ENCODE measurements at places on chromosomes 12 and 14.
A peak's percentile ranks its signal among the peaks of the same experiment; 100 is the strongest.

DNA sequence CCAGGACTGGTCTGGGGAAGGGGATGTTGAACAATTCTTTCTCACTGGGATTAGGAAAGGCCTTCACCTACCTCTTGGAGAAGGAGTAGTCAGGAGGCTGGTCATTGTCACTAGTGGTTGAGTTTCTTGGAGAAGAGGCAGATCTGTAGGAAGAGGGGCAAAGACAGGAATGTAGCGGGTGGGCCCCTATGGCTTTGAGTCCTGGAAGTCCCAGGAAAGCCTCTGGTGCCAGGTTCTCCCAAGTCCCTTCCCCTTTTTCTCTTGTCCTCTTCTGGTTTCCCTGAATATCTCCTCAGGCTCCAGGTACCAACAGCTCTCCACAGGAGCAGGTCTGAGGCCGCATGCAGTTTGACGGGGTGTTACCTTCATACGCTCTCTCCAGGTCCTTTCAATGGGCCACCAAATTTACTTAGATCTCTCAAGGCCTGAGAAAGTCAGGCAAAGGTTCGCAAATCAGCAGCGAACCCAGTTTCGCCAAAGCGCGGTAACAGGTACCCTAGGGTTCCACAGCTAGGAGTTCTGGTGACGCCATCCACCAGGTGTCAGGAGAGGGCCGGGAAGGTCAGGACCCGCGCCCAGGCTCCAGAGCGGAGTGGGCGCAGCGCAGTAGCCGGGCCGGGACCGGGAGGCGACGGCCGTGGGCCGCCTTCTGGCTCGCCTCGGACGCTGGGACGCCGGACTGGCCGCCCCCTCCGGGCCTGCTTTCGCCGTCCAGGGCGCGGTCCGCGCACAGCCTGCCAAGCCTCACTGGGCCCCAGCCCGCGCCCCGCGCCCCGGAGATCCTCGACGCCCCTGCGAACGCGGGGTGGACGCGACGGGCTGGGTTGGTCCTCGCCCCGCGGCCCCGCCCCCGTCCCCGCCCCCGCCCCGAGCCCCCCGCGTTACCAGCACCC is 795 bp downstream of the SMAGP start:
- DNase-seq = peak; percentile 55

GRCh38 chr14:71610149-71610548 is 322.1 kb upstream of the RGS6 start:
- DNase-seq = no peak

GRCh38 chr12:26188127-26188526 is 7.2 kb upstream of the SSPN start:
- no peak for DNase-seq

DNA sequence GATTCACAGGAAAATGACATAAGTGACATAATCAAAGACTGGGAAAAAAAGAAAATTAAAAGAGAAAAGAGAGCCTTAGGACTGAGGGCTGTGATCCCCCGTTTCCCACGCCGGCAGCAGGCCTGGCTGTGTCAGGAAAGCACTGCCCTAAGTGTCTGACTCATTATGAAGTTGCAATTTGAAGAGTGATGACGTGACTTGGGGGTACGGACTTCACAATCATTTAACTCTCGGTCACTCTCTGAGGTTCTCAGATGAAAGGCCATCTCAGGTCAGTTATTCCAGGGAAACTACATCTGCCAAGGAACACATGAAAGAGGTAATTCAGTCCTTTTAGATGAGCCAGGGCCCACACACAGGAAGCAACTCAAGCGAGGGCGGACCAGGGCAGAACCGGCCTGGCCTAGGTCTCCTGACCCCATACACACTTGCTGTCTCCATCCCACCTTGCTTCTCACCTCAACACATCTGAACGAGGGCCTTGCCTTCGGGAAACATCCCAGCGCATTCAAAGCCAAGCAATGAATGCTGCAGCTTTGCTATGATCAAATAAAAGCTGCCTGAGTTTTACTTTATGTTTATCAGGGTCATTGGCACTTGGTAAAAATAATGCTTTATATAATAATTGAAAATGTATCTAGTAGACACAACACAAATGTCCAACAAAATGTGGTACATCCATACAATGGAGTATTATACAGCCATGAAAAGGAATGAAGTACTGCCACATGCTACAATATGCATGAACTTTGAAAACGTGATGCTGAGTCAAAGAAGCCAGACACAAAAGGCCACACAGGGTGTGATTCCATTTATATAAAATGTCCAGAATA is 2.7 kb downstream of the SSH1 start:
- DNase-seq = no peak

DNA sequence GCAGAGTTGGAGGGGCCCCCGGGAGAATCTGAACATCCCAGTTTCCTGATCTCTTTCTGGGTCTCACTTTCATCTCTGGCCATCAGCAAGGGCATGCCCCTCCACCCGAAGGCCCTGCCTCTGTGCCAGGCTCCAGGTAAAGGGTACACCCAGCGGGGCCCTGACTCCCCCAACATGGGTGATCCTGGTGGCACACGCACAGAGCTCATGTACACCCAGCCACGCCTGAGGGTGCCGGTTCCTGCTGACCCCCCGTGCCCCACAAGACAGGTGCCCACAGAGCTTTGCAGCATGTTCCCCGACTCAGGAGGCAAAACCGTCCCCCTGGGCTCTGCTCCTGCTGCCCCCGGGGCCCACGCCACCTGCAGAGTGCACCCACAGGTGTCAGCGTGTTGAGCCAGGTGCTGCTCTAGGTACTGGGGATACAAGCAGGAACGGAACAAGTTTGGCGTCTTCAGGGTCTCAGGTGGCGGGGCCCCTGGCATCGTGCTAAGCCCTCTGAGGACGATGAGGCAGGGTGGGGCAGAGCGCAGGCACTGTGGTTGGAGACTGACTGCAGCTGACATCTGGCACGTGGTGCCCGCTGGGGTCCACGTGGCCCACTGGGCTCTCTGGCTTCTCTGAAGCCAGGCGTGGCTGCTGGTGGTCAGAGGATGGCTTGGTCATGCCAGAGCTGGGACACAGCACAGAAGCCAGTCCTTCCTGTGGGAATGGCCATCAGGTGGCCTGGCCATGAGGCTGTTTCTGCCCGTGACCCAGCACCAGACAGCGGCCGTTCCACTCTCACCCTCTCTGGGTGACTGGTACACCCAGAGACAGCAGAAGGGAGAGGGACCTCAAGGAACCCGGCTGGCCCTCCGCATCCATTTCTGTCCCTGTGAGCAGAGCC is 13.8 kb downstream of the BAG5 start:
- peak; percentile 35 for DNase-seq

GRCh38 chr12:105481392-105482300 is 151.2 kb downstream of the C12orf75 start:
- no peak for DNase-seq

DNA sequence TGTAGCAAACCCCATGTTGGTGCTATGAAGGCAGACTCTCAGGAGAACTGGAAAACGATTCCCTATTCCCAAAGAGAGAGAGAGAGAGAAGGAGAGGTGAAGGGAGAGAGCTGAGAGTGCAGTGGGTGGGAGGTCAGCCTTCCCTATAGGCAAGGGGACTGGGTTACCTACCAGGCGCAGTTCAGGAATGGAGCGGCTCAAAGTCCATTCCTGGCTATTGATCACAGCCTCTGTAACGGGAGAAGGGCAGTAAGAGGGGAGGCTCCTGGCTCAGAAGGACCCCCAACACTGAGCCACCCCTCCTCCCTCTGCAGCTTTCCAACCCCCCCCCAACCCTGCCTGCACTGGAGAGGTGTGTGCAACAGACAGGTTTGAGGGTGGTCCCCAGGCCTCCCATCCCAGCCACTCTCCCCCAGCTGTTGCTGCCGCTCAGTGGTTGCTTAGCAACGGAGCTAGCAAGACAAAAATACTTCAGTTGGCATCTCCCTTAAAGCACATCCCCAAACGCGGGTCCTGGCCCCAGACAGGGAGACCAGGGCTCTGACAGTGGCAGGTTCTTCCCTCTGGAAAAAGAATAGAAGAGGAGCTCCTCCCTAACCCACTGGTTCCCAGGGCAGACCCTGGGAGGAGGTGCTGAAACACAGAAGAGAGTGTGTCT is 3.2 kb downstream of the AGAP2 start:
- peak; percentile 84 for DNase-seq

DNA sequence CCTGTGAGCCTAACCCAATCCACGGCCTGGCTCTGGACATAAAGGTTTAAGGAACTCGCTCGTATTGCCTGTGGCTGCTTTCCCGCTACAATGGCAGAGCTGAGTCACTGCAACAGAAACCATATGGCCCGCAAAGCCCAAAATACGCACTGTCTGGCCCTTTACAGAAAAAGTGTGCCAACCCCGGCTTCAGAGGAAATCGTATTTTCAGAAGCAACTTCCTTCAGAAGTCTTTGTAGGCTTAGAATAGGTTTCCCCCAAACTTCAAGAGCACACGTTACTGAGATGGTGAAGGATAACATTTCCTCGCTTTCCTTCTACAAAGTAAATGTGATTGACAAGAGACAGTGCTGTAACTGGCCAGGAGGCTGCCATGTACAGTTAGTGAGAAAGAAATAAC is 34.8 kb upstream of the TESC start:
- DNase-seq = peak; percentile 62

DNA sequence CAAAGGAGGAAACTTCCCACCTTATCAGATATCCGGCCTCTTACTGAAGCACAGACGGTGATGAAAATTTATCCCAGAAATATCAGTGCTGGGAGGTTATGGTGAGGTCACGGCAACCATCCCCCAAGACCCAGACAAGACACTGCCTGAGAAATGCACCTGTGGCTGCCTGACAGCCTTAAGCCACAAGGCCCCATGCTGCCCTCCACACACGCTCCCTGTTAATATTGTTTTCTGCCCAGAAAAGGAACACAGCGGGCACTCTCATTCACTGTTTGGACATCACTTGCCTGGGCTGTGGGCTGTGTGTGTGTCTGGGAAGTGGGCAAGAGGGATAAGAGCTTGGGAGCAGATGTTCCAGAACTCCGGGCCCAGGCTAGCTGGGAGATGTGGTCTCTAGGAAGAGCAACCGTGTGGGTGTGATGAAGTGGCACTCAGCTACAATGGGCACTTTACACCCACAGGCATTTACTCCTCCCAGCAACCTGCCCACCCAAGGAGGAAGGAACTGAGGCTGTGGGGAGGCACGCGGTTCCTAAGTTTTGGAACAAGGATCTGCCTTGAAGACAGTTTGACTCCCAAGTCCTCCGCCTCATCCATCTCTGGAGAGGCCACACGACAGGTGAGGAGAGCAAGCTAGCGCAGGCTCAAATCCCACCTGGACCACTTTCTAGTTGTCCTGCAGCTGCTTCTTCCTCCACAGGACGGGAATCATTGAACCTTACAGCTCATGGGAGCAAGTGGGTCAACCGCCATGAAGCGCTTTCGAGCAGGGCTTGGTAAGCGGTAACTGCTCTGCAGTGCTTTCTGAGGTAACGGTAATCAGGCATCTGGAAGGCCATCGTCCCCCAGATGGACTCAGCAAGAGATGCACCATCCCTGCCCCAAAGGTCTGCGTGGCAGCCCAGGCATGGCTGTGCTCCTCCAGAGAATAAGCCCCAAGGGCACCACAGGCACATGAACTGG is 91.4 kb downstream of the CHGA start:
- DNase-seq = no peak

DNA sequence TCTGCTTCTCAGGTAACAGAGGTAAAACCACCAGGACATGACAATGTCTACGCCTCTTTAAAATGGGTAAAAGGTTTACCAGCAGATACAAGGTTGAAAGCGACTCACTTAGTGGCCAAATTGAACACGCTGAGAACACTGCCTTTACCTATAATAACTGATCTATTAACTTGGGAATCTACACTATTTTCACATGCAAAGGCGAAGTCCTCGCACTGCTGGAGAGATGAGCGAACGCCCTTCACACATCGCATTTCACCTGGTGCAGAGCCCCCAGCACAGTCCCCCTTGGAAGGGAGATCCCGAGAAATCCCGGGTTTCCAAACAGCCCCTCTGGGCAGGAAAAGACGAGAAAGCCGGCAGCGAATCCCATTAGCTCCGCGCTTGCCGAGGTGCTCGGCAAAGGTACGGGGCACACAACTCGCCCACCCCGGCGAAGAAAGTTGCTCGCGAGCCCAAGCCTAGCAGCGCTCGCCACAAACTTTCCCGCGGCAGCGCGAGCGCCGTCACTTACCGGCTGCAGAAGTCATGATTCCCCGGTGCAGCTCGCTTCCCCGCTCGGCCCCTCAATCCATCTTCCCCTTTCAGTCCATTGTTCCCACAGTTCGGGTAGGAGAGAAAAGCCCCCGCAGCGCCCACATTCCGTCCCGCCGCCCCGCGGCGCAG is 423 bp downstream of the FGD6 start:
- no peak for DNase-seq

DNA sequence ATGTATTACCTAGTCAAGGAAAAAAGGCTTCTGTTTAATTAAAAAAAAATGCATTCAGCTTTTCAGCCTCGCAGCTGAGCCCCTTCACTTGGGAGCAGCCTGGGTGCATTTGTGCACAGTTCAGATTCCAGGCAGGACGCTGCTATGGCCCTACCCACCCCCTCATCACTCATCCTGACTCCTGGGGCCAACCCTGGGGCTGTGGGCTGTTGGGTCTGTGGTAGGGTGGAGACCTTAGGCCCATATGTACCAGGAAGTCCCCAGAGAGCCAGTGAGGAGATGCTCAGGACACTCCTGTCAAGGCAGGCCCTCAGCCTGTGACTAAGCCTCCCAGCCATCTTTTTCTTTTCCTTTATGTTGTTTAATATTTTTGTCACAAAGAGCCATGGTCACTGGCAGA is 9.3 kb upstream of the CDCA4 start:
- DNase-seq = peak; percentile 4

- no peak for DNase-seq
Observed at GRCh38 chr12:14048941-14049545, 67.6 kb upstream of the GRIN2B start.

- no peak for DNase-seq
Observed at GRCh38 chr12:113456761-113457160, 14.9 kb downstream of the LHX5 start.

GRCh38 chr12:65449400-65449799 is 170.9 kb downstream of the MSRB3 start:
- DNase-seq = no peak

DNA sequence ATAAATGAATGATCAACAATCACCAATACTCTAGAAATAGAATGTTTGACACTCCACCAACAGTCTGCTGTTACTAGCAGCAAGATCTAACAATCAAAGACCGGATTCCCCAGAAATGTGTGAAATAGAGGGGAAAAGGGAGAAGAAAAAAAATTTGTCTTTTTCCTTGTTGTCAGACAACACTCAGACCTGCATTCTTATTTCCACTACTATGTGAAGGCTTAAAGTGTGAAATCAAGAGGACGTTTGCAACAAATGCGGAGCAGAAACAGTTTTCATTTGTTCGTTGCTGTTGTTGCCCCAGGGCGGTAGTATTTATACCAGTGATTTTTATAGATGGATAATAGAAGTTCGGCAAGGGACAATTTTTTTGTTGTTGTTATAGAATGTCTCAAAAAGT is 9.2 kb downstream of the NKX2-1 start:
- DNase-seq = no peak

Measured in left hindlimb (tissue), 1 donor.